Type B pancreatic cell (in vitro differentiated cells): ENCODE measurements at places on chromosomes 7 and 10.

GRCh38 chr10:102465466-102465865 is 14.1 kb upstream of the C10orf95 start:
- DNase-seq, result no peak

- no peak for DNase-seq
Measured at GRCh38 chr7:74226633-74227032, 16.8 kb downstream of the LAT2 start.

- no peak for DNase-seq
Measured at GRCh38 chr7:11317766-11318165, 344.1 kb downstream of the PHF14 start.

DNA sequence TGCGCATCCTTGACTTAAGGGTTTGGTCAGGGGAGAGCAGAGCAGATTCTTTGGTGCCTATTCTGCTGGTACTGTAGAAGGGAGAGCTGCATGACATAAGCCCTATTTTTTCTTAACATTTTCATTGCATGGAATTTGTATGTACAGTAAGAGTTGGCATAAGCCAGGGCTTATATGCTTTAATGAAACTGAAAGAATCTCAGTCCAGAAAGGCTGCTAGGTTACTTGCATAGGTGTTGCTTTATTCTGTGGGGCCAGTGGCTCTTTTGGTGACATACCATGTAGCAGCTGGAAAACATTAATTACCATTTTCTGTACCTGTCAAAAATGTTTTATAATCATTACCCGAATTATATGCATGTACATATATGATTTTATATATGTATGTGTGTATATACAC is 152.1 kb downstream of the LYZL1 start:
- no peak for DNase-seq

DNA sequence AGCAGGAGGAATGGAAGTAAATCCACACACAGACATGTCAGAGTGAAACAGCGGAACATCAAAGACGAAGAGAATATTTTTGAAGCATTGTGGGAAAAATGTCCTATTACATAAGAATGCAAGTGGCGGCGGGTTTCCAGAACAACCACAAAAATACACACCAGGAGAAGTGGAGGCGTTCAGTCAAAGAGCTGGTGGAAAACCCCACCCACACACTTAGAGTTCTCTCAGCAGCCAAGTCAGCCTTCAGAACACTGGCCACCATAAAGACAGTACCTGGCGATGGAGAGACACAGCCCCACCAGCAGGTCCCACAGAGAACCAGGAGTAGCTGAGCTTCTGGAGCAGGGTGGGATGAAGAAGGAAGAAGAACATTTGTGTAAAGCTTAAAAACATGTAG is 23.7 kb downstream of the NKX6-2 start:
- DNase-seq, result no peak

DNA sequence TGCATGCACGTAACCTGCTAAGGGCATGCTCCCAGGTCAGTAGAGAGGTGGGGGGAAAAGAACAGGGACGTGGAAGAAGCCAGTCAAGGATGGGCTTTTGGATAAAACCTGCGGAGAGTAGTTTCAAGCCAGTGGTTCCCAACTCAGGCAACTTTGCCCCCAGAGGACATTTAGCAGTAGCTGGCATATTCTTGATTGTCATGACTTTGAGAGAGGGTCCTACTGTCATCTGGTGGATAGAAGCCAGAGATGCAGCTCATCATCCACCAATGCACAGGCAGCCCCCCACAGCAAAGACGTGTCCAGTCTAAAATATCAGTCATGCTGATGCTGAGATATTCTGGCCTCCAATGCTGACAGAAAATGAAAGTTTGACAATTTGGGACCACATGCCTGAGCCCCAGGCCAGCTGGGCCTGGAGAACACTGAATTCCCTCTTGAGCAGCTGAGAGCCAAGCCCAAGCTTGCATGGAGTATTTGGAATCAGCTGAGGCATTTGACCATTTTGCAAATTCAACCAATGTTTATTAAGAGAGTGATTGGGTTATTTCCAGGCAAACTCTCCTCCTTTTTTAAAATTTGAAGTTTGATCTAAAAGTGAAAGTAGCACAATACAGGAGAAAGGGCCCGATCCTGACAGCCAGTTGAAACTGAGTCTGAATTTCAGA is 110.0 kb upstream of the C7orf33 start:
- no peak for DNase-seq

DNA sequence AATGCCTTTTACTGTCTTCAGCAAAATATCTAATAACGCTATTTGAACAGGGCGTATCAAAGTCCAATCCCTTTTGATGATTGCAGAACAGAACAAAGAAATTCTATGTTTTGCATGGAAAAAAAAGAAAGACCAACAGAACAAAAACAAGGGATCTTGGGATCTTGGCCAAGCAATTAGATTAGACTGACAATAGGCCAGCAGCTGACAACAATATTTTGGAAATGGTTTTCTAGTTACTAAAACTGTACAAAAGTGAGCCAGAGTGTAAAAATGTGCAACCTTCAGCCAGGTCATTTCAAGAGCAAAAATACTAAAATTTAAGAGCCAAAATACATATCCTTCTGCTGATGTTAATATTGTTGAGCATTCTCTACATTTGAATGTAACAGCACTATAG is 716.5 kb upstream of the KCND2 start:
- no peak for DNase-seq

- no peak for DNase-seq
Measured at GRCh38 chr7:134908289-134908688, 78.0 kb upstream of the AGBL3 start.

GRCh38 chr7:154871507-154871906 is 131.4 kb downstream of the PAXIP1 start:
- DNase-seq, result no peak

DNA sequence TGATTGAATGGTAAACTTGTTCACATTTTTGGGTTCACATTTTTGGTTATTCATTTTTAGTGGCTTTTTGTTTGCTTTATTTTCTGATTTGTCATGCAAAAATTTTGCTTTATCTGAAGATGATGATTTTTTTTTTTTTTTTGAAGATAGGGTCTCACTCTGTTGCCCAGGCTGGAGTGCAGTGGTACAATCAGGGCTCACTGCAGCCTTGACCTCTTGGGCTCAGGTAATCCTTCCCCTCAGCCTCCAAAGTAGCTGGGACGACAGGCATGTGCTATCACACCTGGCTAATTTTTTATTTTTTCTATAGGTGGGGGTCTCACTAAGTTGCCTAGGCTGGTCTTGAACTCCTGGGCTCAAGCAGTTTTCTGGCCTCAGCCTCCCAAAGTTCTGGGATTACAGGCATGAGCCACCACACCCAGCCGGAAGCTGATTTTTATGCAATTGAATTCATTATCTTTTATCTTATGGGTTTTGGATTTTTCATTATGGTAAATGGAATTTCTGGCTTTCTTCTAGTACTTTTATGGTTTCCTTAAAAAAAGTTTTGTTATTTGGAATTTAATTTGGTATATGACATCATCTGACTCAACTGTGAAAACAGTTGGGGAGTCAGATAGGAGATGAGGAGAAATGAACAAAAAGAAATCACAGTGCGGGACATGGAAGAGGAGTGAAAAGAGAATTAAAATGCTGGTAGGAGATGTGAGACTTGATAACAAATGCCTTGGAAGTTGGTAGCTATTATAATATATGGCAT is 158.7 kb downstream of the LRMDA start:
- no peak for DNase-seq

GRCh38 chr10:62157601-62158000 is 111.0 kb downstream of the RTKN2 start:
- no peak for DNase-seq

DNA sequence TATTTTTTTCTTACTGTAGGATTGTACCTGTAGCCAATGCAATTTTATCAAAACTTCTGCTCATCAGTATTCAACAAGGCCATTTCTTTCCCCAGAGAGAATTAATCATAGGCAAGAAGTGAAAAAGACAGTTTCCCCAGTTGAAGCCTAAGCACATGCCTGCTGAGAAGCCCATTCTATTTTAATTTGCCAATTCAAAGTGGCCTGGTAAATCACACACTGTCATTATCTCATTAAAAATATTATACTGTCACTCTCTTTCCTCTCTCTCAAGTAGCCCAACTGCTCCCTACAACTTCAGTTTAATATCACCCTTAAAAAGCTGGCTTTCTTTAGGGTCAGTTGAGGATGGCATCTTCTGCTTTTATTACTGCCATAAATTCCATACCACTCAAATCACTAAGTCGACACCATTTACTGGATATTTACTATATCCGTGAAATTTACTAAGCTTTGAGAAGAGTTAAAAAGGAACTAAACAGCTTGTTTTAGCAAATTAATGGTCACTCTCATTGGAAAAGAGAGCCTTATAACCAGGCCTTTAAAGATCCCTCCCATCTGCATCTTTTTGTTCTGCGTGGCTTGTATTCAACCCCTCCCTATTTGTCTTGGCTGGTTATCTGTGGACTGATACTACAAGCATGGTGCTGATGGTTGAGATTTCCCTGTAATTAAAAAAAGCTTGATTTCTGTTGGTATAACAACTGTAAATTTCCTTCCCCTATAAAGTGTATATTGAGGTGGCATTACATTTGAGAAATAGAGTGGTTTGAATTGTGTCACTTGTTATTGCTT is 30.6 kb downstream of the COL28A1 start:
- DNase-seq, result no peak

DNA sequence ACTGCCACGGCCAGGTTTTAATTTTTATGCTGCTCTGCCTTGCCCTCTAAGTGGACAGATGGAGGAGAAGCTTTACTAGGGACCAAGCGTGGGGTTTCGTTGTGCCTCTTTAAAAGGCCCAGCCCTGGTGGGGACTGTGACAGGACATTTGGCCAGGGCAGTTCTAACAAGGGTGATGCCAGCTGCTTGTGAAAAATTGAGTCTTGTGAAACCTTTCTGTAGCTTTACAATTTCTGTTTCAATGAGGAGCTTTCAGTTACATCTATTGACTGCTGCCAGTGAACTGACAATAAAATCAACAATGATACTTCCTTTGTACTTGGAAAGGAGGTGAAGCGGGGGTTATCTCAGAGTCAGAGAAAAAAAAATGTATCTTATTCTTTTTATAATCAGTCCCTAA is 233.1 kb upstream of the CSTF2T start:
- DNase-seq, result no peak

DNA sequence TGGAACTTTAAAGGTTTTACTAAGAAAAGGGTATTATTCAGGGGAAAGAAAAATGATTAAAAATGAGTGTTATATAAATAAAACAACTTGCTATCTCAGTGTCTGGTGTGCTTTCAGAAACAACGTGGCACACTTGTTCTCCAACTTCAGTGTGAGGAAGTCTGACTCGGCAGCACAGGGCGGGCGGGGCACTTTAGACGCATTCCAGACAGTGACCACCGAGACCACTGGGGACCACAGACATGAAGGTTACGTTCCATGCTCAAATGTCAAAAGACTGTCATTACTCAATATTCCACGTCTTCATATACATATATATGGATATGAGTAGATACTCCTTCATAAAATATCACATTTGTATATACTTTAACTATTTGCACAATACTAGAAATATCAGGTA is 87.0 kb downstream of the LARP4B start:
- no peak for DNase-seq

DNA sequence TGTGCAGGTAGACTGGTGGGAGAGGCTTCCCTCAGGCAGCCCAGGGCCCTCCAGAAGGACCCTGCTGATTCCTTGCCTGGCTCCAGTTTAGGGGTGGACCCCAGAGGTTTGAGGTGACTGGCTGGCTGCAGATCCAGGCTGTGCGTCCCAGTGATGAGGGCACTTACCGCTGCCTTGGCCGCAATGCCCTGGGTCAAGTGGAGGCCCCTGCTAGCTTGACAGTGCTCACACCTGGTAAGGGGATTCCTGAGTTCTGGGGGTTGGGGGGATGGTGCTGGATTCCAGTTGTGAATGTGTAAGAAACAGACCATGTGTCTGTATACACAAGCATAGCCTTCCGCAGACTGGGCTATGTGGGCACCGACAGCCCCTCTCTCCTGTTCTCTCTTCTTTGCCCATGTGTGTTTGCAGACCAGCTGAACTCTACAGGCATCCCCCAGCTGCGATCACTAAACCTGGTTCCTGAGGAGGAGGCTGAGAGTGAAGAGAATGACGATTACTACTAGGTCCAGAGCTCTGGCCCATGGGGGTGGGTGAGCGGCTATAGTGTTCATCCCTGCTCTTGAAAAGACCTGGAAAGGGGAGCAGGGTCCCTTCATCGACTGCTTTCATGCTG is 2.7 kb downstream of the KAZALD1 start:
- no peak for DNase-seq

DNA sequence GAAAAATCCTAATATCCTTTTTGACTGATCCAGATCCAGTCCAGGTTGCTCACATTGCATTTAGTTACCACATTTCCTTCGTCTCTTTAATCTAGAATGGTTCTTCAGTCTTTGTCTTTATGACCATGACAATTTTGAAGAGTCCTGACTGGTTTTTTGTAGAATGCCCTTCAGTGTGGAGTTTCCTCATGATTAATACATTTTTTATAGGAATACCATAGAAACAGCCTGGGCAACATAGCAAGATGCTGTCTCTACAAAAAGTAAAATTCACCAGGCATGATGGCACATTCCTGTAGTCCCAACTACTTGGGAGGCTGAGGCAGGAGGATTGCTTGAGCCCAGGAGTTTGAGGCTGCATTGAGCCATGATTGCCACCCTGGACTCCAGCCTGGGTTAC is 285.0 kb upstream of the KAT6B start:
- no peak for DNase-seq

DNA sequence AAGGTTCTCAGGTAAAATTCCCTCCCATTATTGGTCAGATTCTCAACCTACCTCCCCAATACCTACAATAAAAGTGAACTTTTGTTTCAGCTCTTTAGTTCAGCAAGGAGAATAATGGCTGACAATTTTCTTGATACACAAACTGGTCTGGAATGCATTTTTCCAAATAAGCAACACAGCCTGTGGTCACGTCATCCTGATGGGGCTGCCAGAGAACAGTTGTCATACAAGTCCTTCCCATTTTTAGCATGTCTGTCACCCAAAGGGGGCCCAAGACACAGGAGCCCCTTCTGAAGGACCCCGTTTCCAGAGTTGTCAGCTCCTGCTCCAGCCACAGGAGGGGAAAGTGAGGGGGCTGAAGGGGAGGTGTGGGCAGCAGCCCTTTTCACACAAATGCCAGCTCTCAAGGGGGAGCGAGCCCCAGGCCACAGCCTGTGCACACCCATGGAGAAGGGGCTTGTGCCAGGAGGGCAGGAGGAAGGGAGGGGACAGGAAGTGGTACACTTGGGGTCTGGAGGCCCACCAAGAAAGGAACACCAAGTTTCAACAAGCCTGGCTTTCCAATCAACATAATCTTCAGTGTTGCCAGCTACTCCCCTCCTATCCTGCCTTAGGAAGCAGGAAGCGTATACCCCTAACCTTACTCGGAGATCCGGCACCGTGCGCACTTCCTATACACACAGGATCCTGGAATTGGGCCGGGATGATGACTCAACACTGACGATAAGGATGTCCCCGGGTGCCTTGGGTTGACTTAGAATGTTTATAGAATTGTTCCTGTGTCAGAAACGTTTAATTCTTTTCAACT is 43.4 kb upstream of the PDLIM1 start:
- no peak for DNase-seq

DNA sequence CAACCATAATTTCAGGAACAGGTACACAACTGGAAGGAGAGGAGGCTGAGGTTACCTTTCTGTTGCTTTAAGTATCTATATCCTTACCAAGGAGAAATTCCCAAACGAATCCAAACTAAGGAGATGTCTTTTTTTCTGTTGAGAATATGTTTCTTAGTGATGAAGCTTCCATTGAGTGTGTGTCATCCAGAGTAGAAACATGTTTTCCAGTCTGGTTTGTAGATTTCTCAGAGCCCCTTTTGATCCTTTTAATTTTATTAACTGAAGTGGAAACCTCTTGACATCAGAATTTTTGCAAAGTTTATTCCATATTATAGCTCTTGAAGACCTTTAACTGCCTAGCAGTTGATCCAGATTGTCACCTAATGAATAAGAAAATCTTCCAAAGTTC is 207.1 kb upstream of the FERD3L start:
- DNase-seq, result no peak

- no peak for DNase-seq
Measured at GRCh38 chr7:2353113-2353935, 1.3 kb upstream of the EIF3B start.
